ENCODE measurements at places on chromosomes 2 and 18. TPM values are rescaled to one million over a fixed set of nuclear protein-coding genes. Genes with fewer than 3 reads are reported as not detected.

The KRCC1 gene
- polyA plus RNA-seq: 31.2 TPM

The CFAP53 gene
- 5.0 TPM for polyA plus RNA-seq

The PKDCC gene
- polyA plus RNA-seq: 98.3 TPM

The KLHL41 gene
- polyA plus RNA-seq: 0.77 TPM

The GRHL1 gene
- polyA plus RNA-seq: 5.9 TPM

The CD8A gene
- polyA plus RNA-seq: 3.7 TPM

The TACR1 gene
- 0.33 TPM for polyA plus RNA-seq

The UGT1A8 gene
- polyA plus RNA-seq: not detected

The HNMT gene
- 62.2 TPM for polyA plus RNA-seq

The CAVIN2 gene
- 55.1 TPM for polyA plus RNA-seq

The GLI2 gene
- 1.1 TPM for polyA plus RNA-seq

The TCF7L1 gene
- polyA plus RNA-seq: 12.9 TPM

The UGT1A3 gene
- not detected for polyA plus RNA-seq

The TUBA3E gene
- not detected for polyA plus RNA-seq

The MC4R gene
- polyA plus RNA-seq: 0.02 TPM

The CHST10 gene
- 5.1 TPM for polyA plus RNA-seq

The SPOPL gene
- 11.8 TPM for polyA plus RNA-seq

The SULT1C3 gene
- not detected for polyA plus RNA-seq

The PROKR1 gene
- not detected for polyA plus RNA-seq

The ANKRD29 gene
- 60.9 TPM for polyA plus RNA-seq

The CPO gene
- polyA plus RNA-seq: 0.07 TPM

The CNDP1 gene
- polyA plus RNA-seq: 0.08 TPM

The OTOF gene
- polyA plus RNA-seq: 0.03 TPM

The SERPINE2 gene
- polyA plus RNA-seq: 4.2 TPM

All from lung (tissue), 17 donors.